Fibroblast of lung (primary cell): ENCODE measurements at places on chromosomes 3 and 15. TPM values are rescaled to one million over a fixed set of nuclear protein-coding genes. Genes with fewer than 3 reads are reported as not detected.
A peak's percentile ranks its signal among the peaks of the same experiment; 100 is the strongest.

Gene OPA1
- total RNA-seq: 53.2 and 63.9 TPM in 2 replicates

DNA sequence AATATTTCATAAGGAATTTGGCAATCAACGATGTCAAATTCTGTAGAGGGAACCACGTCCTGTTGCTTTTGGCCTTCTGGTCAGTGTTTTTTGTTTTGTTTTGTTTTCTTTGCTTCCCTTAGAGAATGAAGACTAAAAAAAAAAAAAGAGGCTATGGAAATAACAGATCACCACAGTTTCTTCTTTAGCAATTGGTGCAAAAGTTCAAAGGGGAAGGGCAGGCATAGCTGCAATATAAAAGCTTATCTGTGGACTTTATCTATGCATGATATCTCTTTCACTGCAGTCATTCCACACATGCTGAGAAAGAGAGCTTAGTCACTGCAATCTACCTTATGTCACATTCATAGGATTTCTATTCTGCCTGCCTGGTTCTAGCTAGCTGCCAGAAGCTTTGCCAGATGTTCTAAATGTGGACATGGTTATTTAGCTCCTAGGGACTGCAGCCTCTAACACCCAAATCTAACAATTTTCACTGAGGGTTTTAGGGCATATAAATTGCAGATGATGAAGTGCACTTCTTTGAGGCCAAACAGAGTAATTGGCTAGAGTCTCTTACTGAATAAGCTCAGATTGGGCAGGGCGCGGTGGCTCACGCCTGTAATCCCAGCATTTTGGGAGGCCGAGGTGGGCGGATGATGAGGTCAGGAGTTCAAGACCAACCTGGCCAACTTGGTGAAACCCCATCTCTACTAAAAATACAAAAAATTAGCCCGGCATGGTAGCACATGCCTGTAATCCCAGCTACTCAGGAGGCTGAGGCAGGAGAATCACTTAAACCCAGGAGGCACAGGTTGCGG, 637.2 kb downstream of the NTRK3 start:
- H3K36me3 ChIP-seq: no peaks in the 10 kb centered on the region
- no peak overlapping the region for H3K27ac ChIP-seq
- peak; percentile 64 for DNase-seq
- peaks cover 3% of the 10 kb centered on the region for H3K4me1 ChIP-seq
- no peaks in the 10 kb centered on the region for H3K27me3 ChIP-seq

GRCh38 chr15:40259021-40259420, 20.2 kb downstream of the PAK6 start:
- DNase-seq: no peak
- H3K27me3 ChIP-seq: peaks cover 8% of the 10 kb centered on the region
- no peak overlapping the region for H3K4me3 ChIP-seq
- H3K36me3 ChIP-seq: no peaks in the 10 kb centered on the region
- no peaks in the 10 kb centered on the region for H3K4me1 ChIP-seq
- no peak overlapping the region for H3K27ac ChIP-seq

GRCh38 chr3:140249188-140249587, 314.2 kb downstream of the CLSTN2 start:
- H3K4me3 ChIP-seq: no peak overlapping the region
- H3K27ac ChIP-seq: no peak overlapping the region
- no peaks in the 10 kb centered on the region for H3K27me3 ChIP-seq
- no peak for DNase-seq
- no peaks in the 10 kb centered on the region for H3K36me3 ChIP-seq

DNA sequence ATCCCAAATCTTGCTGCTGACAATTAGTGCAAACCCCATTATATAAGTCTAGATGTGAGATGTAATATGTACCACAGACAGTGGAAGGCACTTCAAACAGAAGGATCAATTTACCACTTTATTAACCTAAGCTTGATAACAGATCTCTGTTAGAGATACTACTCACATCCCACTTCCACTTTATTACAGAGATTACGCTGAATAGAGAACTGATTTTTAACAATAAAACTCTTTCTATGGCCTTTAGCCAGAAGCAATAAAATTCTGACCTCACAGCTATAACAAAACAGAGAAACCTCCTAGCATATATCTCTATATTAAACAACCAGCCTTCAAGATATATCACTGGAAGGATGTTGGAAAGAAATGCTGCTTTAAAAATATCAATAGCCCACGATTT, 517.7 kb downstream of the MAGI1 start:
- no peak for DNase-seq
- no peaks in the 10 kb centered on the region for H3K27me3 ChIP-seq
- no peaks in the 10 kb centered on the region for H3K4me1 ChIP-seq
- H3K36me3 ChIP-seq: no peaks in the 10 kb centered on the region
- H3K27ac ChIP-seq: no peak overlapping the region
